ELR (cell line): ENCODE measurements at places on chromosomes 2 and 18.
A peak's percentile ranks its signal among the peaks of the same experiment; 100 is the strongest.

DNA sequence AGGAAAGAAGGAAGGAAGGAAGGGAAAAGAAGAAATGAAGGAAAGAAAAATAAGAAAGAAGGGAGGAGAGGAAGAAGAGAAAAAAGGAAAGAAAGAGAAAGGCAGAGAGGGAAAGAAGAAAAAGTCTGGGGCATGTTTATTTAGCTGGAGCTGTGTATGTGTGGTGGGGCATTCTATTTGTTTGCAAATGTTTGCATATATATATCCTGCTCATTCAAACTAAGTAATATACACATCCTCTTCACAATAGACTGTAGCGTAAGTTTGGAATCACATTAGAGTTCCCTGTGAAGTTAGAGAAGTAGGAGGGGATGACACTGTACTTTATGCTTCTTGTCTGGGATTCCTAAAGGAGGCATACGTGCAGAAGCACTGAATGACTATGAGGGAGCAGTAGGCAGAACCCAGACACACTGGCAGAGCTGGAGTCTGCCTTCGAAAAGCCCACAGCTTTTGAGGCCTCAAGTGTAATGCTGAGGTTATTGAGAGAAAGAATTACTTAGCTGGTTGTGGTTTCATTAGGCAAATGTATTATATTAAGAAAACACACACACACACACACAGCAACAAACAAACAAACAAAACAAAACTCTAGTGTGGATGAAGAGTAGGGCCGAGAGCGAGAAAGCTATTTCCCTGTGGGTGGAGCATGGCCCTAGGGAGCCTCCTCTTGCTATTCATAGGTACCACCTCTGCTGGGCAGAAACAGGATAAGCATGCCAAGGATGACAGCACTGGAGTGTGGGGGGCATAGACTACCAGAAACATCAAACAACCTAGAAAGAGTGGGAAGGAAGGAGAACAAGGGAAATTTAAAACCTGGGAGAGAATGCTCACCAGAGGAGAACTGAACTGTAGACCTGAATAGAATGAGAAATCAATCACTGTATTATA, 905.1 kb upstream of the NXPH2 start:
- DNase-seq: peak; percentile 22

DNA sequence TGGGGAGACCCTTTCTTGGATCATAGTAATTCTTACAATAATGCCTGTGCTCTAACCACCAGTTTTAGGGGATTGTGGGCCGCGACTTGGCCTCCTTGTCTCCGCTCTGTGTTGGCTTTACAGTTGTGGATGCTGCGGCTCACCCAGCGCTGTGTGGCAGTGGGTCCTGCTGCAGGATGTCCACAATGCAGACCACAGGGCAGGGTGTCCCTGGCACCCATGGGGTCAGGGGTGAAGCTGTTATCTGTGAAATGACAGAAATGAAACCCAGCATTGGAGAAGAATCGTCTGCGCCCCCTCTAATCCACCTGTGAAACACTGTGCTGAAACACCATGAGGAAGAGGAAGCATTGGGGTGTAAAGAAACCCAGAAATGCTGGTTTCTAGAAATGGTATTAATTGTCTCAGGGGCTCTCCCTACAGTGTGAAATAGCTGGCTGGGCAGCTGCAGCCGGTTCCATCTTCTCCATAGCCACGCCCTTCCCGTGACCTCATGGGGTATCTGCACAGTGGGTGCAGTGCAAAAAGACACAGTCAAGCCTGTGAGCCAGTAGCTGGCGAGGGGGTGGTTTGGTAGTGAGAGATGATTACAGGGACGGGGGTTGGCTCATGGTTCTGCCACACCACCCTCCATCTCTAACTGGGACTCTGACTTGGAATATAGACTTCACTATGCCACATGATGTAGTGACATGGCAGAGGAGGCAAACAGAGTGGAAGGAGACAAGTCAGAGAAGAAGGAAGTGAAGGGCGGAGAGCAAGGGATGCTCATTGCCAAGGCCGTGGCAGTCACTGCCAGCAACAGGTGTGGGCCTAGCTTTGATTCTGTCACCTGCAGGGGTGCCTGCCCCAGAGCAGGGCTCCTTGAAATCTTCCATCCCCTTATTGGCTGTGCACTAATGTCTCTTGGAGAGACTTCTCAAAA, 16.2 kb downstream of the INPP4A start:
- DNase-seq: no peak

- peak; percentile 70 for DNase-seq
Observed at GRCh38 chr2:199973703-199974102, 18.3 kb downstream of the MAIP1 start.

GRCh38 chr2:47269316-47270232, 114.5 kb upstream of the STPG4 start:
- DNase-seq: peak; percentile 100

DNA sequence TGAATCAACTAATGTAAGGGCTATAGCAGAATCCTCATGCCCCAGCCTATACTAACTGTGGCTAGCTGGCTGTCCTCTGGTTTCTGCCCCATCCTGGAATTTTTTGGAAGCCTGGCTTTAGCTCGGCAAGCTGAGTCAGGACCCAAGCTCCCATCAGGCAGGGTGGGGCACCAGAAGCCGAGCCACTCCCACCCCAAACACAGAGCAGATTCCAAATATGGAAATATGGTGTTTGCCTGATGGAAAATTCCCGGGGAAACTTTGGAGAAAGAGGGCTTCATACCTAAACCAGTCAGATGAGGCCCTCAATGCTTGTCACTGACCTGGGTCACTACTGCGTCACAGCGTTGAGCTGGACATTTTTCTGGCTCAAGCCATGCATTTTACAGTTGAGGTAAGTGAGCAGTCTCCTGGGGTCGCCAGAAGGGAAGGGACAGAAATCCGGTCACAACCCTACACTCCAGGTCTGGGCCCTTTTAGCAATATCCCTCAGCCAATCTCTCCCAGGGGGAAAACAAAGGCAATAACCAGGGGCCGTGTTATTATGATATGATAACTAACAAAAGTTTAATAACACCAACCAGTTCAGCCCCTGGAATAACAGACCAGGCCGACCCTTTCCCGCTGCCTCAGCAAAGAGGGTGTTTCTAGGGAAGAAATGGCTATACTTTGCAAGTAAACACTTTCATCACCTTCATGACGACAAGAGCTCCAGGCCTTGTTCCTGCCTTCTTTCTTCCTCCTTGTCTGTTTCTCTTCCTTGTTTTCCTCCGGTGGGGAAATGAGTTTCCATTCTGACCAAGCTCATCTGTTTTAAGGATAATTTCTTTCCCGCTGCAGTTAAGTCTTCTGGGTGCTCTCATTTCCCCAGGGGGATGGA, 37.7 kb downstream of the PSD4 start:
- peak; percentile 24 for DNase-seq

GRCh38 chr18:51100385-51101120, 70.5 kb downstream of the SMAD4 start:
- DNase-seq: no peak

DNA sequence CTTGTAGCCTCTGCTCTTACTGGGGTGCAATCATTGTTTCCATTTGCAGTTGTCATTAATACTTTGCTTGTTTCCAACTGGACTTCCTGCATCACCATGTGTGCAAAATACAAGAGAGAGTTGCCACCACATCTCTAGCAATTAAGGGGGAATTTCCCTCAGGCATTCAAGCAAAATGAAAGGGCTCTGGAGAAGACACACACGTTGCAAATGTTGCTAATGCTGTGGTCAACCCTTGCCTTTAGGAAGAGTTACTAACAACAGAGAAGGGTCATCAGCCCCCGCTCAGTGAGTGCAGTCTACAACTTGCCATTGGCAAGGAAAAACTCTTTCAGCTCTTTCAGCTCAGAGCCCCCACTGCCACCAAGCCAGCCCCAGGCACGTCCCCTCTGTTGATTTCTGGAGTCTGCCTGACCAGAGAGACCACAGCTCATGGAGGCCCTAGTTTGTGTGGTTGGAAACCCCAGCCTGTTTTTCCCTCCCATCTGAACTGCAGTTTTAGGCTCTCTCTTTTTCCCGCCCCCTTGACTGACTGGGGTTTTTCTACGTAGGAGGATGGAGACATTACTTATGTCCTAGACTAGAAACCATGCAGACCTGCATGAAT, 25.9 kb upstream of the GPR45 start:
- no peak for DNase-seq

GRCh38 chr2:190840569-190841172, 40.0 kb upstream of the GLS start:
- no peak for DNase-seq

DNA sequence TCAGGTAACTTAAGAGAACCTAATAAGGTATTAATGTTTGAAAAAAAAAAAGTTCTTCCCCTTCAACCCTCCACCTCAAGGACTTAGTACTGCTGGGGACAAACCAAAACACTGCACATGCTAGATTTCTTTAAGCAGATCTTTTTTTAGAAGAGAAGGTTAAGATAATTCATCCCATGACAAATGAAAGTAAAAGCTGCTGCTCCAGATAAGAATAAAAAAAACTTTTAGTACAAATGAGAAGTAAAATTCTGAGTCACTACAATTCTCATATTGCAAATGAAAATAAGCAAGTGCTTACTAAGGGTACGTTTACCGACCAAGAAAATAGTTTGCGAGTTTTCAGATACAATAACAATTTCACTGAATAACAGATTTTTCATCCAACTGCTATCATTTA, 8.9 kb downstream of the STAM2 start:
- peak; percentile 28 for DNase-seq

GRCh38 chr2:109607766-109608165, 6.0 kb downstream of the SEPTIN10 start:
- DNase-seq: peak; percentile 62

DNA sequence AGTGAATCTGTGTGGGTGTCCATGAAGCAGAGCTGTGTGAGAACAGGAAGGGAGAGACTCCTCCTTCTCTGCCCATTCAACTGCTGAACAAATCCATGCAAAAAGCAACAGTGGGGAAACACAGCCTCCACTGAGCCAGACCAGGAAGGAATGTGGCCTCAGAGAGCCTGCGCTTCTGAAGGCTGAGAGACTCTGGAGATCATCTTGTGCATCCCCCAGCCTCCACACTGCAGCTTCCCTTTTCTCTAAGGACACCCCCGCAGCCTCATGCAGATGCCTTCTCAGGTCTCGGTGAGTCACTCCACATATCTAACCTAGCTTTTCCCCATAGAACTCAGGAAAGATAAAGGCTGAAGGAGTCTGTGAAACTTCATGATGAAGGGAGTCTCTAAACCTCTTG, 402.9 kb downstream of the TNS1 start:
- DNase-seq: no peak

DNA sequence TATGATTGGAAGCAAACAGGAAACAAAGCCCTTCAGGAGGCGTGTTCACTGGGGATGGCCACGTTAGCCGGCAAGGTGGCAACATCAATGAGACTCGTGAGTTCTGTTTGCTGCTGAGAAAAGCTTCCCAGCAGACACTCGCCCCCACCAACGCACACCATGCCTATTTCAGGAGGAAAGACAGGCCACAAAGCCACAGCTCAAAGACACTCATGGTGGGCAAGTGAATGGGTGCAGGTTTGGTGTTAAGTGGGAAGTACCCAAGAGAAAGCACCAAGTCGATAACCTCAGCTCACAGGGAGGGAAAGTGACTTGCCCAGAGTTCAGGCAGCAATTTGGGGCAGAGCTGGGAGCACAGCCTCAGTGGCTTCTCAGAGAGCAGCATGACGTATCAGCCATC, 10.5 kb upstream of the MTERF4 start:
- DNase-seq: no peak

DNA sequence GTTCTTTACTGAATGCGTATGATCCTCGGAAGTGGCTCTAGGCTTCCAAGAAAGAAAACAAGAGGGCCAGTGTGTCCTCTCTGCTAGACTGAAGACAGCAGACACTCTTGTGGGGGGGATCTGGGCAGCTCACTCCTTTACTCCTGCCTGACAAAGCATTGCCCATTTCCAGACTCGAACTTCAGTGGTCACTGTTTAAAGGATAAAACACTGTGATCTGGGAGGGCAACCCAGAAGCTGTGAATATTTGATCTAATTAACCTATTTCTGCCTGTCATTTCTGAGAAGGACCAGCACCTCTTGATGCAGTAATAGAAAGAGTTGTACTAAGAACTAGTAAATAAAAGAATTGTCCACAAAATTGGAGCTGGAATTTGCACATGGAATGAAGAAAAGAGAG, 24.5 kb upstream of the CCDC68 start:
- DNase-seq: no peak

GRCh38 chr18:33870059-33870458, 292.0 kb downstream of the ASXL3 start:
- no peak for DNase-seq

GRCh38 chr2:189522435-189523151, 58.0 kb downstream of the SLC40A1 start:
- no peak for DNase-seq

GRCh38 chr18:76493213-76494161, 1.6 kb downstream of the ZNF516 start:
- DNase-seq: peak; percentile 73

- DNase-seq: no peak
Observed at GRCh38 chr18:64678048-64678447, 529.2 kb upstream of the LINC00305 start.

DNA sequence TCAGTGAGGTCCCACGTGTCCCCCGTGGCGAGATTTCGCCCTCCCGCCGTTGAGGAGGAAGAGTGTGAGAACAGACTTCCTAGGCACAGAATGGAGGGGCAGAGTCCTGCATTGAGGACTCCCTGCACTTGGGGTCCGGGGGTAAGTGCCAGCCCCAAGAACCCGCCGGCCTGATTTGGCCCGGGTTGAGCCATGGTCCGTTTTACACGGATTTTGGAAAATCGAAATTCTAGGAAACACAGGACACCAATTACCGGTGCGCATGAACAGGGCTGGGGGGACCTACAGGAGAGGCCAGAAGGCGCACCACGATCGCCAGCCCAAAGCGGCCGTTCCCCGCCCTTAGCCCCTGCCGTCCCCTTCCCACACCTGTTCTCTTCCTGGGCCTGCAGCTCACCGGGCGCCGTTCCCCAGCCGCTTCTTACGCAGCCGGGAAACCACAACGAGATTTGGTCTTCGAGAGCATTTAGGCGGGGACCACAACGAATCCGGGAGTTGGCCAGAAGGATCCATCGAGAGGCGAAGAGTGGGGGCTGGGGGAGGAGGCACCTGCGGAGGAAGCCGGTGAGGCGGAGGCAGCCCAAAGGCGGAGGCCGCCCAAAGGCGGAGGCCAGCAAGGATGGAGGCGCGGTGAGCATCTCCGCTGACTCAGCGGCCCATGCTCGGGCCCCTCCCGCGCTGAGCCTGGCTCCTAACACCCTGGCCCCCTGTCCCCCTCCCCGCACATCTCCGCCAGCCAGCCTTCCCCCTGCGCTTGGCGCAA, 464 bp upstream of the TLX2 start:
- no peak for DNase-seq

DNA sequence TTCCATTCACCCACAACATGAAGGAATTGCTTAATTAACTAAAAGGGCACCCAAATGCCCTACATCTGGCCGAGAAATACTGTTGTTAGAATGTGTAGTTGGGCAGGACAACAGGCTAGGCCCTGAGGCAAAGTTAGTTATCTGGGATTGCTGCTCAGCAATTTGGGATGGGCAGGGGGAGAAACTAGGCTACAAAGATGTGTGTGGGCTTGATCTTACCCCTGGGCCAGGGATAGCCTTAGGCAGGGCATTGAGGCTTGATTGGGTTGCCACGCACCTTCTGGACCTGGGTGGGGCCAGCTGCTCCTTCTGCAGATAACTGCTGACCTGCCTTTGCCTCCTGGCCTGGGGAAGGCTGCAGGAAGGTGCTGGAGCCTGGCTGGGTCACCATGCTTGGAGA, 9.4 kb downstream of the IL18RAP start:
- DNase-seq: no peak

- DNase-seq: no peak
Observed at GRCh38 chr2:75035444-75036353, 77.3 kb downstream of the POLE4 start.
